ENCODE measurements at places on chromosomes 13 and 19.

- DNase-seq, result no peak
Measured at GRCh38 chr13:28735481-28736029, 16.8 kb upstream of the SLC46A3 start.

DNA sequence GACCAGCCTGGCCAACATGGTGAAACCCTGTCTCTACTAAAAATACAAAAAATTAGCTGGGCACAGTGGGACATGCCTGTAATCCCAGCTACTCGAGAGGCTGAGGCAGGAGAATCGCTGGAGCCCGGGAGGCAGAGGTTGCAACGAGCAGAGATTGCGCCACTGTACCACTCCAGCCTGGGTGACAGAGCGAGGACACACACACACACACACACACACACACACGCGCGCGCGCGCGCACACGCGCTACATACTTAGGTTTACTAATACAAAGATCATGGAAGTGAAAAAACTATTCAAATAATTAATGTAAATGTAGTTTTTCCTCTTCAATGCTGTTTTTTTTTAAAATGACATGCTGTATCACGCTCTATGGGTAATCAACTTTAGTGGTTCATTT is 58.5 kb upstream of the ZDHHC20 start:
- DNase-seq, result no peak

DNA sequence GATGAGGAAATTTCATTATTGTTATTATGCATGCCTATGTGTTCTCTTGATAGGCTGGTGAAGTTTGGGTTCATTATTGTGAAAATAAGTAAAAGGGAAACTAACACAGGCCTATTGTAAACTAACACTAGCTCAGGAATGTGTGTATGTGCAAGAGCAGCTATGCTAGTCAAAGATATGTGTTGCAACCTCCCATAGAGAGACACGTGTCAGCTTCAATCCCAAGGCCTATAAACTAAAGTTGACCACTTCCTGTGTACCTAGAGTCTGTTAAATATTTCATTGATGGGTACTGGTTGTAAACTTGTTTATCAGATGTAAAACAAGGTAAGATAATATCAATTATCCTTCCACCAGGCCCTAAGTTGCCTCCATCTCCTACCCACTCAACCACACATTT is 44.7 kb upstream of the ZNF30 start:
- no peak for DNase-seq

DNA sequence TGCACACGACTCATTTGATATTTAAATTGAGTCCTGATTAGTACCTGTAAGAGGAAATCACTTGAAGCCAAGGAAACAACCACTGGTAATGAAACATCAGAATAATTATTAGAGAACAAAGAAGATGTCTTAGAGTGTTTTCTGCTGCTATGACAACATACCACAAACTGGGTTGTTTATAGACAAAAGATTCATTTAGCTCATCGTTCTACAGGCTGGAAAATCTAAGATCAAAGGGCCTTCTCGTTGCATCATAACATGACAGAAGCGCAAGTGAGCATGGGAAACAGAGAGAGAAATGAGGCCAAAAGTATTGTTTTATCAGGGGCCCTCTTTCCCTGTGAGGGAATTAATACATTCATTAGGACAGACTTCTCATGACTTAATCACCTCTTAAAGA is 1024.0 kb upstream of the PCDH9 start:
- no peak for DNase-seq

DNA sequence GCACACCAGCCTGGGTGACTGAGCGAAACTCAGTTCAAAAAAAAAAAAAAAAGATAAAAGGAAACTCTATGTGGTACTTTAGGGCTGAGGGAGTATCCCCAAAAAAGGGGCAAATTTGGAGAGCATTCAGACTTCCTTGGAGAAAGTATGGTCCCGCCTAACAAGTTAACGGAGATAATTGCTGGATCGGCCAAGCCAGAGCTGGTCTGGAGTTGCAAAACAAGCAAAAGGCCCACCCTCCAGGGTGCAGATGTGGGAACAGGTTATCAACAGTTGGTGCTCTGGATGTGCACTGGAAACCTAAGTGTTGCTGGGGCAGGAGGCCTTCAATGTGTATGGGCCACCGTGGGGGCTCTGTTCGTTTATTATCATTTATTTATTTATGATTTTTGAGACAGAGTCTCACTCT is 2.8 kb downstream of the IQCN start:
- no peak for DNase-seq

DNA sequence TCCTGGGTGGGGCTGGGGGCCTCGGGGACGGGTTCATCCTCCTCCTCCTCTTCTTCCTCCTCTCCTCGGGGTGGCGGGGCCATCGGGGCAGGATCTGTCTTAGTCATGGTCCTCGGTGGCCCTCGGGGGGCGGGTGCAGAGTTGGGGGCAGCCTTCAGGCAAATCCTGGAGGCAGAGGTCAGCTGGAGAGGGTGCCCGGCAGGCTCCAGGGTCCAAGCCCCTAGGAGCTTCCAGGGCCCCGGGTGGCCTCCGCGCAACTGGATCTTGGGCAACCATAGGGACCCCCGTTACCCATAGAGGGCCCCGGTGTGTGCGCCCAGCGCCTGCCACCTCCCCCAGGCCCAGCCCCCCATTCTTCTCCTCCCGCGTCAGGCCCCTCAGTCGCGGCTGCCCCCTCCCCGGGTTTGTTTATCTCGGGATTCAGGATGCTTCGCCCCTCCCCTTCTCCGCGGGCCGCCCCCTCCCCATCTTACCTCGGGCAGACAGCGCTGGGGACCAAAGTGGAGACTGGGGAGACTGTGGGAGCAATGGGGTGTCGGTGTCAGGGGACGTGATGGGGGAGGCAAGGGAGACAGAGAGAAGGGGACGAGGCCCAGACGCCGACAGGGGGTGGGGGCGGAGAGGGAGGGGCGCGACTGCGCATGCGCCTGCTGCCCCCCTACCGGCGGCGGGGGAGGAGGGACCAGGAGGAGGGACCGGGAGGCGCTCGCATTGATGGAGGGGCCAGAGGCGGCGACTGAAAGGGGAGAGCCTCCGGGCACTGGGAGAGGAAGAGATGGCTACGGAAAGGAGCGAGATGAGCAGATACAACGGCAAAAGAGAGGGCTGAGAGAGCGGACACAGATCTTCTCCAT is at the start of gene CLIP3:
CLIP3 (minus strand) TSS at position 623 of the 854 bp plus-strand sequence; CDS start at position 107, 516 bp downstream.
- DNase-seq, result peak; percentile 35

DNA sequence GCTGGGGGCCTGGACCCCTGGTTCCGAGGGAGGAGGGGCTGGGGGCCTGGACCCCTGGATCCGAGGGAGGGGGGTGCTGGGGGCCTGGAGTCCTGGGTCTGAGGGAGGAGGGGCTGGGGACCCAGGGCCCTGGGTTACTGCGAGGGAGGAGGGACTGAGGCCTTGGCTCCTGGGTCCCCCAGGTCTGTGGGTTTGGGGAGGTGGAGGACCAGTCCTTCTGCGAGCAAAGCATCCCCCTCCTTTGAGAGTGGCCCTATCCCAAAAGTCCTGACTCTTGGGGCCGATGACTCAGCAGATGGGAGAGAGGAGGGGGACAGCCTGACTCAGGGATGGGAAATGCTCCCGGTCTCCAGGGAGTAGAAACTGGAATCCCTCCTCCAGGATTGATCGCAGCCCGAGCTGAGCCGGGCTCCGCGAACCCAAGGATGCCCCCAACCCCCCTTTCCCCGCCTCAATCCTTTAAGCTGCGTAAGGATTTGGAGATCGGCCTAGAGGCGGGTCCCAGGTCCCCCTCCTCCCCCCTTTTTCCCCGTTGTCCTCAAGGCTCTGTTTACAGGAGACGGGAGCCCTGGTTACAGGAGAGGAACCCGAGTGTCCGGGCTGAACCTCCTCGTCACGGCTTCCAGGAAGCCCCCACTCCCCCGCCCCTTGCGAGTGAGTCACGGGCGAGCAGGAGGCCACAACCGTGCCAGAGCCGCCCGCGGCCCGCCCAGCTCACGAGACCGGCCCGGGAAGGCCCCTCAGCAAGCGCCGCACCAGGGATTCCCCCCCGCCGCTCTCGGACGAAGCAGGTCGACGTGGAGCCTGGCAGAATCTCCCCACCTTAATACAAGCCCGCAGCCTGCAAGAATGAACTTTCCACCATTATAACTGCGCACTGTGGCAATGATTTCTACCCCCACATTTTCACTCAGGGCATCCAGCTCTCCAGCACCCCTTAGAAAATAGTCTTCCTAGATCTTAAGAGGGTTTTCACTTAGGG is 3.0 kb upstream of the ZFP36 start:
- peak; percentile 70 for DNase-seq

DNA sequence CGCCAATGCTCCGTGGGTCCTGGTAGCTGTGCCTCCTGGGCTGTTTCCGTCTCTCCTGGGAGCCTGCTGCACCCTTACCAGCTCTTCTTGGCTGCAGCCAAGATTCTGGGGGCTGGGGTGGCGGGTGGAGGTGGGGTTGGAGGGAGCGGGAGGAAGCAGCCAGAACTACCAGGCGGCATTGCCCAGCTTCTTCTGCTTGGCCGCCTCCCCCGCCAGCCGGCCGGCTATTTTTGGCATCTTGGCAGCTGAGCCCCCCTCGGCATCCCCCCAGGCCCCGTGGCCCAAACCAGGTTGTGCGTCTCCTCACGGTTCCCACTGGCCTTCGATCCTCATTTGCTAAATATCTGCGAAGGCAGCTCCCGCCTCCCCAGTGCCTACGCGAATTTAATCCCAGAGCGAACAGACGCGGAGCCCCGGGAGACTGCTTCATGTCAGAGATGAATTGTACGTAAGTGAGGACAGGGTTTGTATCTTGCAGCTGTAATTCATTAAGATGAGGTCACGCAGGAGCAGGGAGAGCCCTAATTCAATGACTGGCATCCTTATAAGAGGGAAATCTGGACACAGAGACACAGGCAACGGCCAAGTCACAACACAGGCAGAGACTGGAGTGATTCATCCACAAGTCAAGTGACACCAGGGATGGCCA is 12.8 kb upstream of the PEAK3 start:
- no peak for DNase-seq
